ENCODE measurements at places on chromosomes 6 and 20.

DNA sequence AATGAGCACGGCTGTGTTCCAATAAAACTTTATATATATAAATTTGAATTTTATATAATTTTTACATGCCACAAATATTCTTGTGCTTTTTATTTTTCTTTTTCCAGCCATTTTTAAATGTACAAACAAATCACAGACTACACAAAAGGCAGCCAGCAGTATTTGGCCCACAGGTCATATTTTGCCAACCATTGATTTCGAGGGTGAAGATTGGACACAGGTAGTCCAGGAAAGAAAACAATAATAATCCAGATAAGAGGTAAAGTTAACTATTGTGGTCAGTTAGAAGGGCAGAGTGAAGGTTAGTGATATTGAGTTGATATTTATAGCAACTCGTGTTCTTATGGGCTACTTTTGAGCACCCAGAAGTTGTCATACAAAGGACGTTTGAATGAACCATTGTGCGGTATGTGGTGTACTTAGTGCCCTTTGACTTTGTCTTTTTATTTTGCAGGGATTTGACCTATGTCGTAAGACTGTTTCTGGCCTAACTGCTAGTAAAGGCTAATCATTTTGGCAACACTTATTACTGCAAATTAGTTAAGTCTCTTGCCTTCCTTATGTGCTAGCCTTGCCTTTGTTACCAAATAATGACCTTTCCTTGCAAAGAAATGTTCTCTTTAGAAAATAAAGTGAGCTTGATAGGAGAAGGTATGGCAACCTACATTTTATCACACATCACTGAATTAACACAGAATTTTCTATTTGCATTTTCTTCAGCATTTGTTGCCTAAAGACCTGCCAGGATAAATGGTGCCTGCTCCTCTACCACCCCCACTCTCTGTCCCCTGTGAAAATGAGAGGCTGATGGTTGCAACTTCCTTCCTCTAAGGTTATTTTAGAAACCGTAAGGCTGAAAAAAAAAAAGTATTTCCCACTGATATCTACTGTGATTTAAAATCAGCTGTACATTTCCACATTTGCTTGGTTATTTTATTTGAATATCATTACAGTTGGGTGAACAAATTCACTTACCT, 493.9 kb upstream of the SOX4 start:
- no peak for DNase-seq

DNA sequence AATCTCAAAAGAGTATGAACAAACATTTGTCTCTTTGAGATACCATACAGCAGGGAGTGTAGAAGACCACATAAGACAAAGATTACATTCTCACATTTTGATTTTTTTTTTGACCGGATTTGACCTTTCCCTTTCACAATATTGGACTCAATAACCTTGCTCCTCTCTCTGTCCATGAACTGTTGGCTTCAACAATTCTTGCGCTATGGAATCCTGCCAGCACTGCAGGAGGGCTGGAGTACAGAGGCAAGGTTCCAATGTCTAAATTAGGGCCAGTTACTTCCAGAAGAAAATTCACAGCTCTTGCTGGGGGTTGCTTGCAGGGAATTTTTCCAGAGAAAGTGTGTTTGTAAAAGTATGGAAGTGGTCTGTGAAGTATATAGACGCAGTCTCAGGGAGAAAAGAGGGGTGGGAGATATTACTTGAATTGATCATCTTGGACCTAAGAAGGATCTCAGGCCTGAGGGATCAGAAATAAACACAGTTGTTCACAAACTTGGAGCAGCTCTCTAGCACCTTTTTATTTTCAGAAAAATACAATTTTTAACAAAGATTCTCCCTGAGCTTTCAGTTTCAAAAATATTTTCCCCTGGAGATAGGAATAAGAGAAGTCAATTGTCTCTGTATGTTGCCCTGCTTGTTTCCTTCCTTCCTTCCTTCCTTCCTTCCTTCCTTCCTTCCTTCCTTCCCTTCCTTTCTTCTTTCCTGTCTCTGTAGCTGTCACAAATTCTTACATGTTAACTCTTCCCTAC, 765.9 kb downstream of the BCKDHB start:
- no peak for DNase-seq

DNA sequence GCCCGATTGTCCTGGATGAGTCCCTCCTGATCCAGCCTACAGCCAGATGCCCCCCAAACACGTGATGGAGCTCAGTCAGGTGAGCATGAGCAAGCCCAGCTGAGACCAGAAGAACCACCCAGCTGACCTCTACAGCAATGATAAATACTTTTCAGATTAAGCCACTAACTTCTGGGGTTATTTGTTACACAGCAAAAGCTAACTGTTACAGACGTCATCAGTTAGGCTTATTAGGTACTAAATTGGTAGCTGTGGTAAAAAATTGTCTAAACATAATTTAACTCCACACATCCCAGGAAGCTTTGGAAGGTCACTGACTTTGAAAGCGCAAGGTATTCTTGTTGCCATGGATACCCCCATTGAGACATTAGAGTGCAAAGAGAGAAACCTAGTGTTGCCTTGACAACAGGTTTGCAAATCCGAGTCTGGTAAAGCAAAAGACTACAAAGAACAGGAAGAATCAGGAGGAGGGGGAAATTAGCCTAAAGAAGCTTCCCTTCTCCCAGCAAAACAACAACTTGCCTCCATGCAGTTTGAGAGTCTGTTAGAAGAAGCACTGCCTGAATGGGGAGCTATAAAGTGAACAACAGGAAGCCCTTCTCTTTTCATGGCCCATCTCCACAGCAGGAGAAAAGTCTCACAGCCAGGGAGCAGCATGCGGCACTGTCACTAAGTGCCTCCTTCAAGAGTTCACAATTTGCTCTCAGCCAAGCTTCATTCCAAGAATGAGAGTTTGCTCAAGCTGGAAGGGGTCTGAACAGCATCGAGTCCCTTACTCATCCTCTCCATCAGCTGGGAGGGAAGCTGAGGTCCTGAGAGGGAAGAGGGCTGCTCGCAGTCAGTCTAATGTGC, 41.7 kb upstream of the ZNF831 start:
- no peak for DNase-seq

- DNase-seq, result no peak
Measured at GRCh38 chr6:28856620-28857005, 67.2 kb downstream of the TRIM27 start.

GRCh38 chr6:41914869-41915530, 5.9 kb downstream of the MED20 start:
- DNase-seq, result no peak

Measured in activated T-cell treated with anti-CD3 and anti-CD28 coated beads for 24 hours (primary cell).